WERI-Rb-1 (cell line): ENCODE measurements at places on chromosomes 4 and X.

GRCh38 chrX:22950269-22951266 lies 49.2 kb upstream of the DDX53 start:
- no peak for DNase-seq

DNA sequence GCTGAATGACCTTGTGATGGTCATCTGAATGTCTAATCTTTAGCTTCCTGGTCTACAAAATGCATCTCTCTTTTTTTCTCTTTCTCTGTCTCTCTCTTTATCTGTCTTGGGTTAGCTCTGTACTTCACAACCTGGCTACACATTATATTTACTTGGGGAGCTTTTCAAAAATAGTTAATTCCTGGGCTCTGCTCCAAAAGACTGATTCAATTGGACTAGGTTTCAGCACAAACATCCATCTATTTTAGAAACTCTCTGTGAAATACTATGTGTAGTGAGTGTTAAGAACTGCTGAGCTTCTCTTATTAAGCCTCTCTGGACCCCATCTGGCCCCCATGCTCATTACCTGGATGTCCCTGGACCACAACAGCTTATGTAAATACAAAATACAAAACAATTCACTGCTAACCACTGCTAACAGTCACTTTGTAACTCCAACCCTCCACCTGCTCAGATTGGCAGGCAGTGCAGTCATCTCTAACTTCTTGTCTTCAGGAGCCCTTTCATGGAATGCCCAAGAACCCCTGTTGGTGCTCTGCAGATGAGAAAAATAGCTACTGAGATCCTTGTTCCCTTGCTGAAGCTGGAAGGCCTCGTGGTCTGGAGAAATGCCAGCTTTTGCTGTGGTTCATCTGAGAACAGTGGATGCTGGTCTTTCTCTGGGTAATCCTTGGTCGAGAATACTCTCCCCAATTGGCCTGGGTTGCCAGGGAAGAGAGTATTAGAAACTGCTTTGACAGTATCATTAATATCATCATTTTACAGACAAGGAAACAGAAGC lies 14.8 kb upstream of the BOD1L1 start:
- no peak for DNase-seq

DNA sequence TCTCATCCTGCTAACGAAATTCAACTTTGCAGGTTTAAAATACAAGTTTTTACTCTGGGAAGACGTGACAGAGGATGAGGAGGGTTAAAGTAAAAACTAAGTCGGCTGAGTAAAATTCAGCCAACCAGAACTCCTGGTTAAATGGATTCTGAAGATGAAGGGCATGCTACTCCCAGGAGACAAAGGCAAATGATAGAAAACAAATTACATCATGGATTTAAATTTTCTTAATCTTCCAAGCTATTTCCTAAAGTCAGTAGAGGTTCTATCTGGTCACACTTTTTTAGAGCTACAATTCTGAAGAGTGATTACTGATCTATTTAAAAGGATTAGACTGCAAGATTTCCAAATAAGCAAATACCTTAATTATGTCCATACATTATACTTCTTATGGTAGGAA lies 47.9 kb downstream of the ZNF827 start:
- no peak for DNase-seq

GRCh38 chr4:1882850-1883271 lies 11.7 kb downstream of the NSD2 start:
- DNase-seq = no peak

DNA sequence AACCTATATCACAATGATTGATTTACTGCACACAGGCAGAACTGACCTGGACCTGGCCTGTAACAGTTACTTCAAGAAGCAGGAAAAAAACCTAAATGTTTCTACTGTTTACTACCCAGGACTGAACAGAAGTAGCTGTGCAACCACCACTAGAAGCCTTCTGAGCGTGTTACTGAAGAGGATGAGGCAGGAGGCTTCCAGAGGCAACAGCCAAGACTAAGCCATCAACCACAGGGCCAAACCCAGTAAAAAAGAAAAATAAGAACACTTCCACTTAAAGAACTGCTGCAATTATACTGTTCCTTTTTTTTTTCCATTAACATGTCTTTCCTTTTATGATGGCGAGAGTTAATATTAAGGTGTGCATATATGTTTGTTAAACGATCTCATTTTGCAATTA lies 29.4 kb upstream of the TTC29 start:
- DNase-seq = no peak
